Panc1 (cell line): ENCODE measurements at places on chromosomes 4 and X. TPM values are rescaled to one million over a fixed set of nuclear protein-coding genes. Genes with fewer than 3 reads are reported as not detected.

- no peak for DNase-seq
Observed at GRCh38 chr4:72295966-72296557, 264.3 kb downstream of the NPFFR2 start.

GRCh38 chr4:115537387-115537786, 424.0 kb upstream of the NDST4 start:
- DNase-seq = no peak

- no peak for DNase-seq
Observed at GRCh38 chrX:23861215-23861896, 46.4 kb downstream of the APOO start.

DNA sequence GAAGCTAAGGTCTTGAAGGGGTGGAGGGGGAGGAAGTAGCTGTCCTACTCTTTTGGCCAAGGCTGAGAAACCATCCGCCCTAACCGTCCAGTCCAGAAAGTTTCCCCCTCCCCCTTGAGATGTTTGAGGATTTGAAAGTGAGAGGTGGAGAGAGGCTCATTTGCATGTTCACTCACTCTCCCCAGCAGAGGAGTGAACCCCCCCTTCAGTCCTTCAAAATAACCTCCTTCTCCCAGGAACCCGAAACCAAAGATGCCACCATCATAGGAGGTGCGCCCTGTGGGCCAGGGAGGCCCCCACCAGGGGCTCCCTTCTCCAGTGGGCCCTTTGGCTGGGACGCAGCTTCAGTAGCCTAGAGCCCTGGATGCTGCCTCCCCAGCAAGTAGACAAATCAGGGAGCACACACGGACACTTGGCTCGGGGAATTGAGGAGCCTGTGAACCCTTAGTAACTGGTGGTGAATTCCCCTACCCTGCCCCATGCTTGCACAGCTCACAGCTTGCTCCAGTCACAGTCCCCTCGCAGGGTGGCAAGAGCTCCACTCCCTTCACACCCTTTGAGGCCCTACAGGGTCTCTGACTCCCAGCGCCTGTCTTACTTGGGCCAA, 25.6 kb downstream of the ELF4 start:
- no peak for DNase-seq

PNMA3 gene
- 0.41 TPM for total RNA-seq

GRCh38 chr4:184957446-184958115, 60.7 kb upstream of the HELT start:
- no peak for DNase-seq

CXXC4 gene
- total RNA-seq = 0.59 TPM

- no peak for DNase-seq
Observed at GRCh38 chr4:46404981-46405380, 15.1 kb upstream of the GABRA2 start.

EMCN gene
- not detected for total RNA-seq

DNA sequence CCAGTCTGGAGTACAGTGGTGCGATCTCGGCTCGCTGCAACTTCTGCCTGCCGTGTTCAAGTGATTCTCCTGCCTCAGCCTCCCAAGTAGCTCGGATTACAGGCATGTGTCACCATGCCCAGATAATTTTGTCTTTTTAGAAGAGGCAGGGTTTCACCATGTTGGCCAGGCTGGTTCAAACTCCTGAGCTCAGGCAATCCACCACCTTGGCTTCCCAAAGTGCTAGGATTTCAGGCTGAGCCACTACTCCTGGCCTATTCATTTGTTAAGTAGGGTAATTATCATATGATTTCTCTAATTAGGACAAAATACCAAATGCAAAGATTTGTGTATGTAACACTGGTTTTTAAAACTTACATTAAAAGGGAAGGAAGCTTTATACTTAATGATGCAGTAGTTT, 137.8 kb downstream of the GPM6A start:
- no peak for DNase-seq

- no peak for DNase-seq
Observed at GRCh38 chr4:55169352-55169961, 44.1 kb upstream of the KDR start.

GRCh38 chrX:9670136-9670814, 95.4 kb downstream of the GPR143 start:
- DNase-seq = no peak

GRCh38 chr4:87009095-87009648, 74.4 kb downstream of the AFF1 start:
- no peak for DNase-seq

ATP1B4 gene
- not detected for total RNA-seq

SSX1 gene
- 0.13 TPM for total RNA-seq

GRCh38 chr4:518569-519083, 19.6 kb downstream of the PIGG start:
- no peak for DNase-seq

TRAM1L1 gene
- total RNA-seq = 0.72 TPM

DNA sequence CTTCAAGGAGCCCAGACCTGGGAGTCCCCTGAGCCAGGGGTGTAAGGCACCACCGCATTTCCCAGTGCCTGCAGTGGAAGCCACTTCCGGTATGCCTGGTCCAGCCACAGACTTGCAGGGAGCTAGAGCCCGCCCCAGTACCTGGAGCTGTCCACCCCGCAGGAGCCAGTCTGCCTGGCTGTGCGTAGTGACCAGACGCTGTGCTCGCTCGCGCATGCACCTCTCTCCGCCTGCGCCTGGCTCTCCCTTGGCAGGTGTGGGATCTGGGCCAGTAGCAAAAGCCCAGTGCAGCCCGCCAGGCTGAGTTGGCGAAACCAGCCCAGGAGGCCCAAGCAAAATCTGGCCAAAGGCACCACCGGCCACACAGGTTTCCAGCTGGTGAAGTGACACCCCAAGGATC, 973.7 kb upstream of the AGA start:
- no peak for DNase-seq

ABCB7 gene
- 30.7 TPM for total RNA-seq

- DNase-seq = no peak
Observed at GRCh38 chrX:150766351-150767044, 73.3 kb downstream of the MTMR1 start.

GRCh38 chr4:185082561-185082960, 60.5 kb upstream of the SLC25A4 start:
- DNase-seq = no peak

PLAC8 gene
- 154 TPM for total RNA-seq

DNA sequence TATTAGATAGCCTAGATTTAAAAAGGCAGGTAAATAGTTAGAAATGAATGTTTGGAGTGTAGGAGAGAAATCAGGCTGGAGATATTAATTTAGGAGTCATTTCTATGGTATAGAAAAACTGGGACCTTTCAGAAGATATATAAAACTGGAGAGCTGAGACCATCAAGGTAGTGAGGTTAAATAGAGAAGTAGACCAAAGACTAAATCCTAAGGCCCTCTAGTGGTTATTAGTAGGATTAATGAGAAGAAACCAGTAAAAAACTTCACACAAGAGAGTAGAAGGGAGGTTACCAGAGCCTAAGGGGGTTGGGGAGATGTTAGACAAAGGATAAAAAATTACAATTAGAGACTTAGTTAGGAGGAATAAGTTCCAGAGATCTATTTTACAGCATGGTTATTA, 351.0 kb upstream of the SPANXN1 start:
- no peak for DNase-seq

DNA sequence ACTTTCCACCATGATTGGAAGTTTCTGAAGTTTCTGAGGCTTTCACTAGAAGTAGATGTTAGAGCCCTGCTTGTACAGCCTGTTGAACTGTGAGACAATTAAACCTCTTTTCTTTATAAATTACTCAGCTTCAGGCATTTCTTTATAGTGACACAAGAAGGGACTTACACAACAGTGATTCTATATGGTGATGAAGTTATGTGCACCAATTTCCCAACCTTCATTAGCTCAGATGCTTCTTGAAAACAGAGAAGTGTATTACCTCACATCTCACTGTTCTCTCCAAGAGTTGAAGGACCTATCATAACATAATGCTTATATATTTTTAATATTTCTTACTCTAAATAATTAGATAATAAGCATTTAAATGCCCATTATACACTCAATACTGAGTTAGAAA, 202.1 kb upstream of the ANXA10 start:
- no peak for DNase-seq

DNA sequence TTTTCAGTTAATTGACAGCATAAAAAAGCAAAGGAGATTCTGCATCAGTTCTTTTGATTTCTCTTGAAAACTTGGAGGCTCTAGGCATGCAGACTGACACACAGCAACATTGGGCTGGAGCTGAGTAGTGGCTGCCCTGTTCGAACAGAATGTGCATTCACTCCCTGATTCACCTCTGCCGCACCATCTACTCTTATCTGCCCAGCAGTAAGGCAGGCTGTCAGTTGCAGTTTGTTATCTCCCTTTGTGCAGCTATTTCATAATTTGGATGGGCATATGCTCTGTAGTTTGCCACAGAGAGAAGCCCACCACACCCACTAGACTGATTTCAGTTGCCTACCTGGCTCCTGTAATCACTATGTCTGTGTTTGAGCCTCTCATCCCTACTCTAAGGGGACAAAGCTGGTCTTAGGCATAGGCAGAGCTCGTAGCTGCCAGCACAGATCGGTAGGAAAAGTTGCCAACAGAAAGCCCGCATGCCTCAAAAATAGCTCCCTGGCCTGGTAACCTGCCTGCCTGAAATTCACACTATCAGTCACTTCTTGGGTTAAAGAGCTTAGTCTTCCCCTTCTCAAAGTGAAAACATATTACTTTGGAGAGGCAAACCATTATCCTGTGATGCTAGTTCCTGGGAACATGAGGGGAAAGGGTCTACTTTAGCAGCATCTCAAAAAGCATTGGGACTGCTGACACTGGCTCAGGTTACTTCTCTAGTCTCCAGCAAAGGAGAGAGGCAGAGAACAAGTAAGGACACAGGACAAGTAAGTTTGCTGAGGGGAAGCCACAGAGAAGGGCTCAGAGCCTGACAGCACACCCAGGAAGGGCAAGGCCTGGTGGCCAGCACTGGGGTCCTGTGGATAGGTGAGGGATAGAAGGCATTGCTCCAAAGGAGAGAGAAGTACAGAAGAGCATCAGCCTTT, 75.9 kb upstream of the TMEM164 start:
- DNase-seq = no peak

F9 gene
- total RNA-seq = 0.08 TPM

- no peak for DNase-seq
Observed at GRCh38 chr4:107666134-107666533, 53.9 kb downstream of the PAPSS1 start.

DNA sequence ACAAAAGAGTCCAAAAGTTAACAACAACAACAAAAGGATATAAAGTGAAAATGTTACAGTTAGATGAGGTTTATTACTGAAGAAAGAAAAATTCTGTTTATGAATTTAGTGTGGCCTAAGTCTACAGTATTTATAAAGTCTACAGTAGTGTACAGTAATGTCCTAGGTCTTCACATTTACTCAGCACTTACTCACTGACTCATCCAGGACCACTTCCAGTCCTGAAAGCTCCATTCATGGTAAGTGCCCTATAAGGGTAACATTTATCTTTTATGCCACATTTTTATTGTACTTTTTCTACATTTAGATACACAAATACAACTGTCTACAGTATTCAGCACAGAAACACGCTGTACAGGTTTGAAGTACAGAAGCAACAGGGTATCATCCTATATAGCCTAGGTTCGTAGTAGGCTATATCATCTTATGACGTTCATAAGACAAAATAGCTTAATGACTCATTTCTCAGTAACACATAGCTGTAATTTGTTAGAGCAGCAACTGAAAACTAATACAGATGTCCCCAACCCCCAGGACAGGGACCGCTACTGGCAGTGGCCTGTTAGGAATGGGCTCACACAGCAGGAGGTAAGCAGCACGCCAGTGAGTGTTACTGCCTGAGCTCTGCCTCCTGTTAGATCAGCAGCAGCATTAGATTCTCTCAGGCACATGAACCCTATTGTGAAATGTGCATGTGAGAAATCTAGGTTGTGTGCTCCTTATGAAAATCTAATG, 61.3 kb downstream of the CENPC start:
- DNase-seq = no peak

DNA sequence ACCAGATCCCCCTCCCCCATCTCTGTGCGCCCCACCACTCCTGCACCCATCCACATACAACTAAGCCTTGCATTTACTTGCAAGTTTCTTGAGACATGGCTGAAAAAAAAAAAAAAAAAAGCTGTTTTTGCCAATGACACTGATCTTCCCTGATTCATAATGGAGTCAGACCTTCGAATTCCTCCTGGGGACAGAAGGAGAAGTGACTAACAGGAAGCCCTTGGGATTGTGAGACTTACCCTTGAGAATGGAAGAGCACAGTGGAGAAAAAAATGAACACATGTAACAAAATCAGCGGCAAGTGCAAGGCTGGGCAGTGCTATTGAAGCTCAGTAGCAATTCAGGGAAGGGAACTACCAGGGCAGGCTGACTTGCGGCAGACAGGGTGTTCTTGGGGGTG, 288.4 kb downstream of the BCOR start:
- no peak for DNase-seq

DNA sequence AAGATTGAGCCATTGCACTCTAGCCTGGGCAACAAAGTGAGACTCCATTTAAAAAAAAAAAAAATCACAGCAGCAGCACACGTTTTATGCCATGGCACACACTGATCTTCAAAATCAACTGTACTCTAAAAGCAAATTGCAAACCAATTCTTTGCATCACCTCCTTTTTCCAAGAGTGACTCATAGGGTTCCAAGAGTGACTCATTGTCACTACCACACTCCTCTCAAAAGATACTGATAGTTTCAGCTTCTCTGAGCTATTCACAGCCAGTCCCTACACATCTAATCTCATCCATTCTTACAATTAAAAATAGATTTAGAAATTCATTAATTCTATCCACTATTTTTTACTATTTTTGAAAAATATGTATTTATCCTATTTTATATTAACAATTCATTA, 1494.9 kb upstream of the AGA start:
- DNase-seq = no peak
